ENCODE measurements at places on chromosomes 6 and 20.

DNA sequence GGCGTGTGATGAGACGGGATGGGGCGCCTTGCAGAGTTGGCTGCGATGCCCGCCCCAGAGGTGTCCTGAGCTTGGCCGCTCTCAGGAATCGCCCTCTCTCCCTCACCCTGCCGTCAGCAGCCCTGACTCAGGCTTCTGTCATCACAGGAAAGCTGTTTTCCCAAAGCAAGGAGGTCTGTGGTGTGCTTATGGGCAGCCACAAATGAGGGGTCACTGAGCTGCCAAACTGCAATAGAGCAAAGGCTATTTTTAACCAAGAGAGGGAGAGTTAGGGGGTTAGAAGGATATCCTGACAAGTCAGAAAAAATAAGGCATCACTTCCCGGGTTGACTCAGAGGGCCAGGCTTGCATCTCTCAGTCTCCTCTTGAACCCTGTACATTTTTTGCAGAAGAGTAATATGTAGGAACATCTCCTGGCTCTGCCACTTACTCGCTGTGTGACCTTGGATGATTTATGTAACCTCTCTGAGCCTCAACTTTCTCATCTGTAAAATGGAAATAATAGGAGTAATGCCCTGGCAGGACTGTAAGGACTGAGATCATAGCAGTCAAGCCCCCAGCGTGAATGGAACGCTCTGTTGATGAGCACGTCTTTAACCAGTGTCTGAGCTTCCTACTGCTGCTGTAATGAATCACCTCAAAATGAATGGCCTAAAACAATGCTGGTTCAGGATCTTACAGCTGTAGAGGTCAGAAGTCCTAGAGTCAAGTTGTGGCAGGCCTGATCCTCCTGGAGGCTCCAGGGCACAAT lies 181.9 kb downstream of the NFATC2 start:
- H3K27me3 ChIP-seq = no peaks in the 10 kb centered on the region
- no peak for DNase-seq

GRCh38 chr20:59718751-59719150 lies 114.4 kb downstream of the PHACTR3 start:
- no peaks in the 10 kb centered on the region for H3K36me3 ChIP-seq
- H3K27ac ChIP-seq = no peak overlapping the region
- DNase-seq = no peak
- peaks cover 44% of the 10 kb centered on the region for H3K27me3 ChIP-seq
- no peak overlapping the region for H3K4me3 ChIP-seq
- H3K4me1 ChIP-seq = no peaks in the 10 kb centered on the region

GRCh38 chr6:137033828-137034227 lies 10.9 kb downstream of the IL20RA start:
- no peak overlapping the region for H3K4me3 ChIP-seq
- H3K36me3 ChIP-seq = no peaks in the 10 kb centered on the region
- no peak for DNase-seq
- H3K4me1 ChIP-seq = peaks cover 8% of the 10 kb centered on the region
- H3K27ac ChIP-seq = no peak overlapping the region
- no peaks in the 10 kb centered on the region for H3K27me3 ChIP-seq

DNA sequence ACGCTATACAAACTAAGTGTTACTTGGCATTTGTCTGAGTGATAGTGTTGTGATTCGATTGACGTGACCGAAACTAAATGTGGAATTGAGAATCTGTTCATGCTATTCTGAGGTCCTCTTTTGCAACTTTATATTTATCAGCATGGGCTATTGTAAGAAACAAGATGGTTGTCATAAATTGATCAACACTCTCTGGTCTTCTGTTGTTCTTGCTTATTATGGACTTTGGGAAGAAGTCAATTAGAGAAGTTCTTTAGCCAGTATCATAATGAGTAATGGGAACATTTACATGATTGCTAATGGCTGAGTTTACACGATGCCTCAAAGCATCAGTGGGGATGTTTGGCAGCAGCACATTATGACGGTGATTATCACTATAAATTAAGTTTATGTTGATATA lies 195.0 kb downstream of the CD83 start:
- H3K4me3 ChIP-seq = no peak overlapping the region
- DNase-seq = no peak
- H3K27me3 ChIP-seq = no peaks in the 10 kb centered on the region

- no peak for DNase-seq
- H3K4me3 ChIP-seq = no peak overlapping the region
- no peaks in the 10 kb centered on the region for H3K27me3 ChIP-seq
- H3K4me1 ChIP-seq = peaks cover 5% of the 10 kb centered on the region
- no peak overlapping the region for H3K27ac ChIP-seq
Measured at GRCh38 chr6:43963203-43963602, 164.0 kb downstream of the MRPL14 start.

DNA sequence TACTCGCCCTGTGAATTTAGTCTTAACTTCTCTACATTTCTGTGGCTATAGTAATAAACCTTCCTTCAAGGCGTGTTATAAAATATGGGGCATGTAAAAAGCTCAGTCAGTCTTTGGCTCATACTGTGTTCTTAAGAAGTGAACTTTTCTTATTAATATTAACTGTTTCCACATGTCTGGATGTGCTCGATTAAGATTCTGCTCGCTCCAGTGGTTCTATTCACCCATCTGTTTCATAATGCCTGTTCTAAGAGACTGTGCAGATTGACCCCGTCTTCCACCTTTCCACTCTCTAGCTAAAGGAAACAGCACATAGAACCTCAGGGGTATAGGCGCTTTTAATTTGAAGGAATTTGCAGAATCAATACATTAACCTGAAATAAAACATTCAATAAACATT lies 99.9 kb downstream of the L3MBTL3 start:
- DNase-seq = no peak
- H3K4me1 ChIP-seq = no peaks in the 10 kb centered on the region
- no peak overlapping the region for H3K27ac ChIP-seq
- H3K4me3 ChIP-seq = no peak overlapping the region
- no peaks in the 10 kb centered on the region for H3K27me3 ChIP-seq

DNA sequence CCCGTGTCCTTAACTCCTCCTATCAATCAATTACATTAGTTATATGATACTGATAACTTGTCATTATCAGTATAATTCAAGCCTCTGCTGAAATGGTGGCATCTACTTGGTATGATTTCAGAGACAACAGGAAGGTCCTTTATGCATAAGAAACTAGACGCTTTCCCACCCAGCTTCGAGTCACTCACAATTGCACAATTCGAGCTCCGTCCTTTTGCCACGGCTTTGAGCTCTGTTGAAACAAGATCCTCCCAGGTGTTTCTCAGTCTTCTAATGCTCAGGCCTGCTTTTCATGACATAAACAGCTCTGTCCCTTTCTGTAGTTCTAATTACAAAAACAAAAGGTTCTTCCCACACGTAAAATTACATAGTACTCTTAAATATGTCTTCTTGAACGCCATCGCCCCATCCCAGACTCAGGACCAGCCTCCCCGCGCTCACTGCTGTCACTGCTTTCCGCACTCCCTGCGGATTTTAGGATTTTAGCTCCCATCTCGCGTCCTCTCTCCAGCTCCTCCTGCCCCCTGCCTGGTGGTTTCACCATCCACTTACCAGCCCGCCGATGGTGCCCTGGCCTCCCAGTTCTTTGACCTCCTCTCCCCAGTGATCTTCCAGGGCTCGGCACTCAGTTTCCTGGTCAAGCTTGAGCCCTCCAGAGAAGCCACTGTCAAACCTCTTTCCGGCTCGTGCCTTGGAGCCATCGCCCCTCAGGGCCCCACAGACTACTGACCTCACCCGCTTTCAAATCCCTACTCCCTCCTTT lies 23.2 kb upstream of the PNPLA1 start:
- H3K36me3 ChIP-seq = no peaks in the 10 kb centered on the region
- H3K27ac ChIP-seq = peak overlapping the region; percentile 52
- H3K27me3 ChIP-seq = no peaks in the 10 kb centered on the region
- H3K4me3 ChIP-seq = no peak overlapping the region
- H3K4me1 ChIP-seq = peaks cover 37% of the 10 kb centered on the region
- no peak for DNase-seq

DNA sequence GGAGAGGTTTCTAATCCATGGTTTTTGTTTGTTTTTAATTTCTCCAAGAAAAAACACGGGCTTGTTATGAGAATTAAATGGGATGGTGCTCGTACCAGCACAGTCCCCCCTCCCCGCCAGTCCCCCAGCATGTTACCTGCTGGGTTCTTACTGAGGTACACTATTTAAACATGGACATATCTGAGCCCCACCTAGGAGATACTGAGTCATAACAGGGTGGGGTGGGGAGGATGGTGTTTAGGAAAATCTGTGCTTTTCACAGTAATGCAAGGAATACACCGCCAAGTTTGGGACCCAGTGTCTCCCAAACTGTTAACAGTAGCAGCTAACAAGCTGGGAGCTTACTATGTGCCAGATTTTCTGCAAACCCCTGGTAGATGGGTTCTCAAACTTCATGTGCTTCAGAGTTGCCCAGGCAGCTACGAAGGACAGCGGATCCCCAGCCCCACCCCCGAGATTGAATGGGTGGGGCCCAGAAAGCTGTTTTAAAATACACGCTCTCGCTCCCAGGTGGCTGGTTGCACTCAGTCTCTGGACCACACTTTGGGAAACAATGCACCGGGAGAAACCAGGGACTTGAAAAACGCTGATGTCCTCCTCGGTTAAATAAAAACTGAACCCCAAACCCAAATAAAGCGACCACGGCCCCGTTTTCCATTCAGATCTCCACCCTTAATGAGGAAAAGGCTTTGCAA lies 995 bp downstream of the ZFP64 start:
- H3K27ac ChIP-seq = peak overlapping the region; percentile 87
- H3K4me3 ChIP-seq = peak overlapping the region; percentile 82
- H3K27me3 ChIP-seq = no peaks in the 10 kb centered on the region

GRCh38 chr6:135434095-135434494 lies 63.4 kb downstream of the AHI1 start:
- H3K4me1 ChIP-seq = no peaks in the 10 kb centered on the region
- H3K36me3 ChIP-seq = peaks cover 30% of the 10 kb centered on the region
- H3K27ac ChIP-seq = no peak overlapping the region

- H3K36me3 ChIP-seq = no peaks in the 10 kb centered on the region
- no peak for DNase-seq
- no peak overlapping the region for H3K27ac ChIP-seq
- no peak overlapping the region for H3K4me3 ChIP-seq
- H3K4me1 ChIP-seq = no peaks in the 10 kb centered on the region
Measured at GRCh38 chr20:2005831-2006426, 12.1 kb upstream of the PDYN start.

DNA sequence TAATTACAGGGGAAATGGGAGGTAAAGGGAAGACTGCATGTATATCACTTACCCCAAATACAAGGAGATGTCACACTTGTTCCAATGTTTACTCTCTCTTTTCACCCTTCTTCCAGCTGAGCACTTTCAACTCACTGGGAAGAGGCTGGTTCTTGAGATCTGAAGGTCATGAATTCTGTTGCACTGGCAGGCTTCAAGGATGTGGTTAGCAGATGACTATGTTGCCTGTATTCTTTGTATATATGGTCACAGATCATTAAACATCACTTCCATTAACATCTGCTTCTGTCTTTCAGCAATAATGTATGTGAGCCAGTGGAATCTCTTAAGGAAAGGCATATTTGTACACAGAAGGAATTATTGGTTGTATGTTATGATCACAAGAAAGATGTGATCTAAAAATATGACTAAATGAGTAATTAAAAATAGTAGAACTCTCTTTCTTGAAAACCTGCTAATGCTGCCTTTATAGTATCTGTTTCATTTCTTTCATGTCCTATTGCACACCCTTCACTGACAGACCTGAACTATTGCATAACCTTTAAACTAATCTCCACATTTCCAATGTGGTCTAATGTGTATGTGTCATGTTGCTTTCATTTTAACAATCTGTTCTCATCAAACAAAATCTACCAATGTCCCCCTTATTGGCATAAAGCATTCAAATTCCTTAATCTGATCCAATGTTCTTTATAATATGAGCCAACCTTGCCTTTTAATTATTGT lies 131.4 kb upstream of the EPHA7 start:
- no peaks in the 10 kb centered on the region for H3K36me3 ChIP-seq
- H3K4me3 ChIP-seq = no peak overlapping the region

- H3K36me3 ChIP-seq = no peaks in the 10 kb centered on the region
- no peak overlapping the region for H3K4me3 ChIP-seq
- H3K4me1 ChIP-seq = no peaks in the 10 kb centered on the region
- no peaks in the 10 kb centered on the region for H3K27me3 ChIP-seq
Measured at GRCh38 chr6:3193102-3193849, 34.2 kb downstream of the TUBB2B start.

DNA sequence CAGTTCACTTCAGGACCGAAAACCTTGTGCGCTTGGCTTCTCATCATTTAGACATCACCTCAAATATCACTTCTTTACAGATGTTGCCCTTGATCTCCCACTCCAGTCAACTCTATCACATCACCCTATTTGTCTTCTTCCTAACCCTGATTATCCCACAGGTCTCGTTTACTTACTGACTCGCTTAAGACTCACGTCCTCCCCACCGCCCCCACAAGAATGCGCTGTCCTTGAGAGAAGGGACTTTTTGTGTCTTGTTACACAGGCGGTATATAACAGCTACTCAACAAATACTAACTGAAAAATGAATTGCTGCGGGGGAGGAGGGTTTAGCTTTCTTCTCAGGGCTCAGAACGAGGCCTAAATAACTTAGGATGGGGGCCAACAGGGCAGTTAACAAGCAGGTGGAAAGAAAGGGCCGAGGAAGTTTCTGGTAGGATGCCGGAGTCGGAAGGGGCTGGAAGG lies 527 bp downstream of the TOMM34 start:
- peak overlapping the region; percentile 84 for H3K27ac ChIP-seq
- H3K27me3 ChIP-seq = no peaks in the 10 kb centered on the region
- no peak for DNase-seq
- H3K4me1 ChIP-seq = peaks cover 19% of the 10 kb centered on the region
- H3K36me3 ChIP-seq = peaks cover 17% of the 10 kb centered on the region

DNA sequence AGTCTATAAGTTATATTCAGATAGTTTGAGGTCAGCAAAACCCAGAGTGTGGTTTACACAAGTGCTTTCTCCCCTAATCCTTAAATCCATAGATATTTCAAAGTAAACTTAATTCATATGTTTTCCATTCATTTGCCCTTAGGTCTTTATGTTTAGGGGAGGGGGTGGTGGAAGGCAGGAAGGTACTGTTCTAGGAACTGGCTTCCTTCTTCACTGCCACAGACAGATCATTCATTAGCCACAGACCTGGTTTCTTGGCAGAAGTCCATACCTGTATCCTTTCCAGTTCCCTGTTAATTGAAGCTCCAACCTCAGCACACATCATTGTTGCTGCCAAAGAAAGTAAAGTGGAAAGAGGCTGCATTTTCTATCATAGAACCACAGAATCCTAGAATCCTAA lies 123.0 kb downstream of the AIG1 start:
- H3K27ac ChIP-seq = no peak overlapping the region
- no peak for DNase-seq
- H3K27me3 ChIP-seq = no peaks in the 10 kb centered on the region
- no peak overlapping the region for H3K4me3 ChIP-seq
- no peaks in the 10 kb centered on the region for H3K4me1 ChIP-seq

GRCh38 chr6:17940151-17940792 lies 47.2 kb downstream of the KIF13A start:
- no peaks in the 10 kb centered on the region for H3K36me3 ChIP-seq
- H3K4me3 ChIP-seq = no peak overlapping the region
- peaks cover 12% of the 10 kb centered on the region for H3K4me1 ChIP-seq
- no peaks in the 10 kb centered on the region for H3K27me3 ChIP-seq
- no peak overlapping the region for H3K27ac ChIP-seq
